ENCODE measurements at places on chromosomes 3 and 15.

DNA sequence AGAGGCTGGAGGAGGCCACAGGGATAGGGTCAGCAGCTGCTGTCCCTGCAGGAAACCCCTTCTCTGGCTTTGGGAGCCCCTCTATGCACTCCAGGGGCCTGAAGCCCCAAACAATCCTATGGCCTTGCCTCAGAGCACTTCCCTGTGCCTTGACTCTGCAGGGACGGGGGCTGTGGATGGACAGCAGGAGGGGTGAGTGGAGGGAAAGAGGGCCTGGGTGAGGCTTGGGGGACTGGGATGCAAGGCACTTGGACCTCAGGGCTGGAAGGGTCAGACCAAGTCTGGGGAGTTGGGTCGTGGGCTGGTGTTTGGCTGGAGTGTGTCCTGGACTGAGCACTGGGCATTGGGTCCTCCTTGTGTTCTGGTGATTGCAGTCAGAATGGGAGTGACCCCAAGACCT, 769.8 kb downstream of the EPHA3 start:
- no peak for DNase-seq

GRCh38 chr3:194930377-194931204, 244.9 kb downstream of the FAM43A start:
- no peak for DNase-seq

GRCh38 chr3:141875893-141876380, 506 bp upstream of the ATP1B3 start:
- DNase-seq: no peak

- DNase-seq: no peak
Measured at GRCh38 chr15:63310646-63311045, 33.2 kb downstream of the APH1B start.

GRCh38 chr15:49589030-49589429, 31.6 kb downstream of the FAM227B start:
- DNase-seq: no peak

DNA sequence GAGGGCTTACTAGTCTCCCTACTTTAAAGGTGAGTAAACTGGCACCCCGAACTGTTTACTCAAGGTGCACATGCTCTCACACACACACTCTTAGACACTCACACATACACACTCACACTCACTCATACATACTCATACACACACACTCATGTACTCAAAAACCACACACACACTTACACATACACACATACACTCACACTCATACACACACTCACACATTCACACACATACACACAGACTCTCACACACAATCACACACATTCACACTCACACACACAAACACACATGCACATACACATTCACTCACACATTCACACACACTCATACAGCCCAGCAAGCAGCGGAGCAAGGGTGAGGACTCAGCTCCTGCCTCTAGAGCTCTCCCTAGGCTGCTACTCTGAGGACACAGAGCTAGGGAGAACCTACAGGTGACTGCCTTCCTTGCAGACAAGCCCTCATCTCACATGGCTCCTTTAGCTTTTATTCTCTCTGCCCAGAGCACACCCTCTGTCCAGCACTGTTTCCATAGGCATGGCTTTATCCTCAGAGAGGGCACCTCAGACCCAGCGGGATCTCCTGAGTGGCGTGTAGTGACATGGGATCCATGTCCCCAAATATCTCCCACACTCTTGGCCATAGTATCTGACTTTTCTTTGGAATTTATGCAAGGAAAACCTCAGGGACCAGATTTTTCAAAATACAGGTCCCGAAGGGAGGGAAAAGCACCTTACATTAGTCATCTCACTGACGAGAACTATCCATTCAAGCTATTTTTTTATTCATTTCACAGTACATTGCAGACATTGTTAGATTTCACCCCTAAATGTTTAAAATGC, 26.2 kb upstream of the ATG7 start:
- DNase-seq: no peak

DNA sequence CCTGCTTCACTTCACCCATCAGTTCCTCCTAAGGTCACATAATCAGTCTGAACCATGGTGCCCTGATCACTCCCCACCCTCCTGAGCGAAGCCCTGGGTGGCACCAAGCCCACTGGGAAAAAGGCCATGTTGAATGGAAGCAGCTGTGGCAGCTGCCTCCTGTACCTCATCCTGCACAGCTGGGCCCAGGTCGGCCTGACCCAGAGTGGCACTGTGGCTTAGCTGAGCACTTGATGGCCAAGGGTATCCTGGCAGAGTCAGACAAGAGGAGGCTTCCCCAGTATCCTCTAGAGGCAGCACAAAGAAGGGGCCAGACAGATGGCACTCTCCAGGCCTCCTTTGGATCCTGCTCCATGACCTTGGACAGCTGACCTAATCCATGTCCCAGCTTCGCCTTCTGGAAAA, 68.4 kb downstream of the TLE3 start:
- no peak for DNase-seq

DNA sequence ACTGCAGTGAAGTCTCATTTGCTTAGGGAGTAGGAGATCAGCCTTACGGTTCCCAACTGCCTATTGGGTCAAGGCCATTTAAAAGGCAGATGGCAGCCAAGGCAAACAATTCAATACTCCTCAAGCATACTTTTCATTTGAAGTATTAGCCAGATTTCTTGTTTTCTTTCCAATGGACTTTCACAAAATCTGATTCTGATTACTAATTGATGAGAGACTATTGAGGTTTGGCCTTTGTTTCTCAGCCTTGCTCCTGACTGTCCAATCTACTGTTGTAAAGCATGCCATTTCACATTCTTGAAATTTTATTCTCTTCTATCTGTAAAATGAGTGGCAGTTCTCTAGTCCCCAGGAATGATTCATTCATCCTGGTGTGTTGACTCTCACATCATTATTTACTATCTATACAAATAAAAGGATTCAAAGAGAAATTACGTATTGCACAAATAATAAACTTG, 166.2 kb upstream of the TGFBR2 start:
- DNase-seq: no peak

GRCh38 chr3:176075046-176075445, 1122.2 kb downstream of the TBL1XR1 start:
- DNase-seq: no peak

- no peak for DNase-seq
Measured at GRCh38 chr3:56610669-56611335, 53.8 kb downstream of the CCDC66 start.

- DNase-seq: peak; percentile 50
Measured at GRCh38 chr3:88113311-88114162, 36.2 kb upstream of the C3orf38 start.

- DNase-seq: no peak
Measured at GRCh38 chr15:48955967-48956366, 7.8 kb downstream of the SHC4 start.

DNA sequence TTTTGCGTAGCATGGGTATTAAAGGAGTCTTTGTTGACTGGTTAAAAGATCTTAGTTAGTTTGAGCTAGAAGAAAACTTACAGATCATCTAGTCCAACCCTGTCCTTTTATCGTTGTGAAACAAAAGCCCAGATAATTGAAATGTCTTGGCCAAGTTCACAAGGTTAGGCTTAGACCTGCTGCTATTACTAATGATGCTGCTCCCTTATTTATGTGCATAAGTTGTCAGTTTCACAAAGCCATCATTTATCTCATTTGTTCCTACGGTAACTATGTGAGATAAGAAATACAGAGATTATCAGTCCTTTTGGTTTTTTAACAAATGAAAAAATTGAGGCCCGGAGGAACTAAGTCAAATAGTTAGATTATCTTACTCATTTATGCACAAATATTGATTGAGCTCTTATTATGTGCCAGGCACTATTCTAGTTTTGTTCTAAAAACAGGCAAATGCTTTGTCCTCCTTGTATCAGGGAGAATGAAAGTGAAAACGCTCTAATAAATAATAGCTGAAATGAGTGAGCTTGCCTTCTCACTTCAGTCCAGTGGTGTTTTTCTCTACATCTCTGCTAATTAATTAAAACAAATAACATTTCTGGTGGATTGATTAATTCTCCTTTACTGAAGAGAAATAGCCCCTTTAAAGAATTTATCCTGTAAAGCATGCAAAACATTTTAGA, 49.1 kb upstream of the TPRG1 start:
- no peak for DNase-seq

GRCh38 chr3:12371525-12372140, 82.8 kb downstream of the PPARG start:
- no peak for DNase-seq

- DNase-seq: no peak
Measured at GRCh38 chr3:42706721-42707619, 4.4 kb upstream of the HHATL start.

DNA sequence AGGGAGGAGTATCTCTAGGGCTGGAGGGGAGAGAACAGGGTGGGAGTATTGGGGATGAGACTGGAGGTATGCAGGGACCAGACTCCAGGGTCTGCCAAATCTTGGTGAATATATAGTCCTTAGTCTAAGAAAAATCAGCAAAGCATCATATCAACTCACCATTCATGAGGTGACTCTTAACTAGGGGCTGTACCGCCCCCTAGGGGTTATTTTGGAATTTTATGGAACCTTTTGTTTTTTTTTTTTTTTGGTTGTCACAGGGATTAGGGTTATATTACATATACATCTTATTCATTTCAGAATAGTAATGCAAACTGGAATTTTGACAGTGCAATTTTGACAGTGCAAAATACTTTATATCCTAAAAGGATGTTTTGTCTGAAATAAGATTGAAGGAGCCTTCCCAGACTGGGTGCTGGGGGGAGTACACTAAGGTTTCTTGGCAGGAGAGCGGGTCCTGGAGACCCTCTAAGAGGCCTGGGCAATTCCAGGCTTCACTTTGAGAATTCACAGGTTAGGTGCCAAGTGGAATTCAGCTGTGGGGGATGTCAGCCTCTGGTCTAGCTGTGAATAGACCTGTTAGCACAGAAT, 7.5 kb downstream of the CMTM7 start:
- DNase-seq: peak; percentile 17

- DNase-seq: no peak
Measured at GRCh38 chr3:101133652-101134051, 140.4 kb upstream of the ABI3BP start.

- DNase-seq: no peak
Measured at GRCh38 chr3:174363256-174363655, 495.9 kb upstream of the NAALADL2 start.

GRCh38 chr3:67524046-67524445, 130.4 kb downstream of the SUCLG2 start:
- DNase-seq: no peak

DNA sequence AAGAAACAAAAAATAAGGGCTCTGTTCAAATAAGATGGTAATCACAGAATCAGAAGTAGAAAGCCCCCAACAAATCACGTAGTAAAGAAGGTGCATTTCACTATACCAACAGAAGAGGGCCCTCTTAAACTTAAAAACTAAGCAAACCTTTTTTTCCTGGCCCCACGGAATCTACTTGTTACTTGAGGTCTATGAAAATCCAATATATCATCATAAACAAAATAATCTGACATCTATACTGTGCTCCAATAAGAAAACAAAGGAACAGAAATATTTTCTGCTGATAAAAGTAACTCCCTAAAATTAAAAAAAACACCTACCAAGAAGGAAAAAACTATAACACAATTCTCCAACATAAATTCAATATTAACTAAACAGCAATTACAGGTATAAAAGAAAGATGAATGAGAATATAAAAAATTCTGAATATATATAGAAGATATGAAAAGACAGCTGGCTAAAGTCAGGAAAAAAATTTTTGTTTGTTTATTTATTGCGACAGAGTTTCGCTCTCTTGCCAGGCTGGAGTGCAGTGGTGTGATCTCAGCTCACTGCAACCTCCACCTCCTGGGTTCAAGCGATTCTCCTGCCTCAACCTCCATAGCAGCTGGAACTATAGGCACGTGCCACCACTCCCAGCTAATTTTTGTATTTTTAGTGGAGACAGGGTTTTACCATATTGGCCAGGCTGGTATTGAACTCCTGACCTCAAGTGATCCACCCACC, 81.8 kb downstream of the CLASP2 start:
- no peak for DNase-seq

DNA sequence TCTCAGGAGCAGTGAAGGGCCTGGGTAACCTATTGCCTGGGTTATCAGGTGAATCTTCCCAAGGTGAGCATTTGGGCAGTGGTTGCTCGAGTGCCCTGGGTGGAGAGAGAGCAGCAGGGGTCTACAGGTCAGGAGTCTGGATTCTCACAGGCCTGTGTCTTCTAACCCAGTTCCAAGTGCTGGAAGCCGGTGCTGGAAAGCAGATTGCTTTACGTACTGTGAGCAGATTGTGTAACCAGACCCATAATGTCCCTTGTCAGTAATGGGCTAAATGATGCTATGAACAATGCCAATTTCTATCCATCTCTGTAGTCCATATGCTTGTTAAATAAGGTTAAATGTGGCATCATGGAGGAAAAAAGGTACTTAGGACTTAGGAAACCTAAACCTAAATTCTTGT, 106.5 kb downstream of the TPRG1 start:
- DNase-seq: no peak

DNA sequence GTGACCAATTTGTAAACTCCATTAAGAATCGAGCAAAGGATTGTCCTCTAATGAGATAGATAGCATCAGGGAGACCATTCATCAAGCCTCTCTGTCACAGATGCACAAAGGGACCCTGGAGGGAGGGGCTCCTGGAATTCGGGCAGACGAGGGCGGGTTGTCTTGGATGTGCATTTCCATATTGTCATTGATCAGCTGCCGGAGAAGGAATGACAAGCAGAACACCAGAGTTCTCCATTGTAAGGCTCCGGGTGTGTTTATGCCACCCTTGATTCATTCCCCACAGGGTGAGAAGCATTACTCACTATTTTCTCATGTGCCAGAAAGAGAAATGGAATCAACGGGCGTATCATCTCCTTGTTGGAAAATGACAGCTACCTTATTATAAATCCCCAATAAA, 167.5 kb downstream of the EBLN2 start:
- no peak for DNase-seq

- DNase-seq: no peak
Measured at GRCh38 chr15:55589287-55589686, 1.1 kb upstream of the PYGO1 start.

DNA sequence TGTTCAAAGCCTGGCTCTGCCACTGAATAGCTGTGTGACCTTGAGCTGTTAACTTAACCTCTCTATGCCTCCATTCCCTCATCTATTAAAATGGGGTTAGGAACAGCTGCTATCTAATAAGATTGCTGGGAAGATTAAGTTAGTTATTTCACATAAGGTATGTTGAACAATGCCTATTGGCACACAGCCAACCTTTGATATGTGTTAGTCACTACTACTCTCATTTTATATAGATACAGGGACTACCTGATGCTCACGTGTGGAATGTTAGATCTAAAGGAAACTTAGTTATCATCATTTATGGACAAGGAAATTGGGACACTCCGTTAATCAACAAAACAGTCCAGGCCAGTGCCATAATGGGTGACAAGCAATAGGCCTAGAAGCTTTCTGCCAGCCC, 332.4 kb upstream of the PPP2R3A start:
- no peak for DNase-seq

- no peak for DNase-seq
Measured at GRCh38 chr3:63814237-63814636, 4.9 kb upstream of the C3orf49 start.

DNA sequence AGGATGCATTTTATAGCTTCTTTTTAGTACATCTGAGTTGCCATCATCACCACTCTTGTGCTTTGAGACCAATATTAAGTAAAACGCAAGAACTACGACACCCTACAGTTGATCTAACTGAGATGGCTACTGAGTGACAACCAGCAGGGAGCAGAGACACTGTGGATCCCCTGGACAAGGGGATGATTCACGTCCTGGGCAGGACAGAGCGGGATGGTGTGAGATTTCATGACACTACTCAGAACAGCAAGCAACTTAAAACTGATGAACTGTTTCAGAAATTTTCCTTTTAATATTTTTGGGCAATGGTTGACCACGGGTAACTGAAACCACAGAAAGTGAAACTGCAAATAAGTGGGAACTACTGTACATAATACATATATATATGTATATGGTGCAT, 299.2 kb downstream of the ADAMTS17 start:
- no peak for DNase-seq

GRCh38 chr3:151933234-151933853, 59.9 kb downstream of the SUCNR1 start:
- DNase-seq: no peak

Data from stimulated activated CD4-positive, alpha-beta T cell treated with anti-CD3 and anti-CD28 coated beads, TNF-alpha, amount 100 ng/mL, for 4 hours (primary cell).